ENCODE measurements at places on chromosomes 6 and 20.

GRCh38 chr6:88566746-88567534, 396.5 kb downstream of the RNGTT start:
- DNase-seq: no peak

DNA sequence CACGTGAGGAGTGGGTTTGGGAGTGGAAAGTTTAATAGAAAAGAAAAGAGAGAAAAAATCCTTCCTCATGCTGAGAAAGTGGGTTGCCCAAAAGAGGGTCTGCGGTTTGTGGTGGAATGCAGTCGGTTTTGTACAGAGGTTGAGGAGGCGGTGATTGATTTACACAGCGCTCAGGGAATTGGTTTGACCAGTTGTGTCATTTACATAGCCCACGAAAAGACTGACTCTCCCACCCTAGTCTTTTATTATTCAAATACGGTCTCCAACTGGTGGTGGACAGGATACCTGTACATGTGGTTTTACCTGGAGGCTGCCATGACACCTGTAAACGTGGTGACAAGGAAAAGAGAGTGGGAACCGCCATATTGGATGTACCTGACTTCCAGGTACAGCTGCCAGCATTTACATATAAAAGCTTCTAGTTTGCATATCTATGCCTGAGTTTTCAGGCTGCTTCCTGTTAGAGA, 42.1 kb downstream of the HLA-DPB1 start:
- DNase-seq: no peak

GRCh38 chr6:17808609-17809008, 101.9 kb upstream of the NUP153 start:
- DNase-seq: no peak

GRCh38 chr6:161436106-161436876, 162.4 kb upstream of the AGPAT4 start:
- no peak for DNase-seq

- DNase-seq: no peak
These were observed 26.1 kb upstream of the TBC1D7 start for GRCh38 chr6:13354331-13355042.

- DNase-seq: no peak
These were observed 163.5 kb downstream of the PRL start for GRCh38 chr6:22133357-22133756.

DNA sequence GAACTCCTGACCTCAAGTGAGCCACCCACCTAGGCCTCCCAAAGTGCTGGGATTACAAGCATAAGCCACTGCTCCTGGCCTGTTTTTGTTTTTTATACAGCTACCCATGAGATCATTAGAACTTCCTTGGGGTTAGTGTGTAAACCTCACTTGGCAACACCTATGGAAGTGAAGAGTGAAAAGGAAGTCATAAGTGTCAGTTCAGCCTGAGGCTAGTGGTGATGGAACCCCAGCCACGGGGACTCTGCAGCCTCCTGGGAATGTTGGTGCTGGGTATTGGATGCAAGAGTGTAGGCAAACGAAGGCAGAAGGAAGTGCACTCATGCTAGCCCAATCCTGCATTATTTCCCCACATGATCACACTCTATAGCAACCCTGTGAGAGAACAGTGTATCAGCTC, 33.6 kb upstream of the FUCA2 start:
- no peak for DNase-seq

DNA sequence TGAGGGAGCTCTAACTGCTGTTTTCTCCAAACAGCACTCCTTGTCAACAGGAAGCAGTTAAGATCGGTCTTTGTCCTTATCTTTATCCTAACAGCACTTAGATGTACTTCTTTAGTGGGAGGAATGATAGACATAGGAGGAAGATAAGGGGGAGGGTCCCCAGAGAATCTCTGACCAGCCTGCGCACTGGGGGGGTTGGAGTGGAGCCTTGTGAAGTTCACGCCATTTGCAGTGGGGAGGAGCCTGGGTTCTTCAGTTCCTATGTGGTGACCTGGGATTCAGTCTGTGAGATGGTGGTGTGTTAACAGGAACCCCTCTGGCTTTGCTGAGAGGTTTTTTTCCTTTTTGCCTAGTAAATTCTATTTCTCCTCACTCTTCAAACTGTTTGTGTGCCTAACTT, 18.1 kb upstream of the ASCC3 start:
- DNase-seq: no peak

DNA sequence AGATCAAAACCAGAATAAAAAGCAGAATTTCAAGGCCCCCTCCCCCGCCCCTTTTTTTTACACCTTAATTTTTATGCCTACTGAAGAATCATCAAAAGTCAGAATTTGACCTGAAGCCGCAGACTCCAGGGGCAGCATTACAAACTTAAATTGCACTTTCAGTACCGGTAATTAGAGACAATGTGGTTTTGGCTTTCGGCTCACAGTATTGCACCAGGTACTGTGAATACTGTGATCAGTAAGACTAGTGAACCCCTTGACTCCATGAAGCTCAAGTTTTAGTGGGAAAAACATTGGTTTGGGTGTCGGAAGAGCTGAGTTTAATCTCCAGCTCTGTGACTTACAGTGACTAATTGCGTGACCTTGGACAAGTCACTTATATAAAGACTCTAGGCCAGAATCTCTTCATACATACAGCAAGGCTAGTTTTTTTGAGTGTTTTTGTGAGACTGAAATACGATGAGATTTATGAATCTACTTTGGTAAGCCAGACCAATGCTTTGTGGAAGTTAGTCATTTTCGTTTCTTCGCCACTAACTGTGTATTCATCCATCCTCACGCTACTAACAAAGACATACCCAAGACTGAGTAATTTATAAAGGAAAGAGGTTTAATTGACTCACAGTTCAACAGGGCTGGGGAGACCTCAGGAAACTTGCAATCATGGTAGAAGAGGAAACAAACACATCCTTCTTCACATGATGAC, 114.7 kb downstream of the SASH1 start:
- DNase-seq: no peak

- no peak for DNase-seq
These were observed 12.8 kb upstream of the SSR1 start for GRCh38 chr6:7325750-7326149.

GRCh38 chr6:108563292-108563691, 2.6 kb downstream of the FOXO3 start:
- no peak for DNase-seq

DNA sequence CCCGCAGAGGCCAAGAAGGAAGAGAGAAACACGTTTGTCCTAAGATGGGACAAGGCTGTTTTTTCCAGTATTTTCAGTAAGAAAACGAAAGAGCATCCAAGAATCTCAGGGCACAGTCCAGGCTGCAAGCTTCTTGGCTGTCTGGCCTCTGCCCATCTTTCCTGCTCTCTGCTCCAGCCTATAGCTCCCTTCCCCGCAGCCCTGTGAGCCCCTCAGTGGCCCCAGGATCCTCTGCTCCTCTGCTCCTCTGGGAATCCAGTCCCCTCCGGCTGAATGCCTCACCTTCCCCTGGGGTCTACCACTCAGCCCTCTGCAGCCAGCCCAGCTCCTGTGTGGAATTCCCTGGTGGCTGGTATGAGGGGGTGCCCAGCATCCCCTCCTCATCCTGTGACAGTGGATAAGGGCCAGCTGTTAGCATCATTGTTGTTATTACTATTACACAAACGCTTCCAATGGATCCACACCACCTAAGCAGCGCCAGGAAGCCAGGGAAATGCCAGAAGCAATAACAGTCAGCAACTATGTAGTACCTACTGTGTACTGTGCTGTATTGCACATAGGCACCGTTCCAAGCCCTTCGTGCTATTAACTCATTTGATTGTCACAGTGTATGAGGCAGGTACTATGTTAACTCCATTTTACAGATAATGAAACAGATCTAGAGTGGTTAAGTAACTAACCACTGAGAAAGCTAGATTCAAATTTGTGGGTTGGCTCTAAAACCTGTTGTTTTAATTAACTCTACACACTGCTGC, 60.3 kb upstream of the PTPN1 start:
- DNase-seq: no peak

DNA sequence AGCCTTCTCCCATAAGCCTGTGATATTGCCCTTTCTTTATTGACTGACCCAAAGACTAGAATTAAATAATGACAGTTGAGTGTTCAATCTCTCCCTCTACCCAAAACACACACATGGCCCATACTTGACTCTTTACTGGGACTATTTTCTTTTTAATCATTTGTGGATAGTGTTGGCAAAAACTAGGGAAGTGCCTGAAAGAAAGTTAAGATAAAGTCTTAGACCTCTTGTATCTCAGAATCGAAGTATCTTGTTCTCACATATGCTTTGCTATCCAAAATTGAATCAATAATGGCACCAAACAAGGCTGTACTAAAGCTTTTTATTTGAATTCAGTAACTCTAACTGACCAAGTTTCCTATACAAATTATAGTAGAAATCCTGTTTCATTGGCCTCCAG, 19.0 kb downstream of the TMEM244 start:
- DNase-seq: no peak

GRCh38 chr20:38192323-38192885, 27.3 kb upstream of the TGM2 start:
- no peak for DNase-seq

DNA sequence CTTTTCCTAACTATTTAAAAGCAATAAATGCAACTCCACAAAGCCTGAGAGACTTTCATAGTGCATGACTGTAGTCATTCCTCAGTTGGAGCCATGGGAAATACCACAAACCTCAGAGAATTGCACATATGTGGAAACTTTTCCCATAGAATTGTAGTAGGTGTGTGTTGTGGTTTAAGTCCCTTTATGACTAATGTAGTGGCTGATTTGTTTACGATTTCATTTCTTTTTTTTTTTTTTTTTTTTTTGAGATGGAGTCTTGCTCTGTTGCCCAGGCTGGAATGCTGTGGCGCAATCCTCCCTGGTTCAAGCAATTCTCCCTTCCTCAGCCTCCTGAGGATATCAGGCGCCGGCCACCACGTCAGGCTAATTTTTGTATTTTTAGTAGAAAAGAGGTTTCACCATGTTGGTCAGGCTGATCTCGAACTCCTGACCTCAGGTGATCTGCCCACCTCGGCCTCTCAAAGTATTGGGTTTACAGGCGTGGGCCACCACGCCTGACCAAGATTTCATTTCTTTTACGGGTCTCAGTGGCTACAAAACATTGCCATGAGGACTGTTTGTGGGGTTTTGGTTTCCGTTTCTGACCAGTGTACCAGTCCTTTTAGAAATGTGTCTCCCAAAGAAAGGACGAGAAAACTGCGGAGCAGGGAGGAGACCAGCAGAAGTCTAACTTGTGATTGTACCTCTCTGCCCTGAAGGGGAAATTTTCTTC, 212.1 kb upstream of the MARCKS start:
- DNase-seq: no peak

- DNase-seq: no peak
These were observed 17.6 kb downstream of the IL22RA2 start for GRCh38 chr6:137155830-137156229.

DNA sequence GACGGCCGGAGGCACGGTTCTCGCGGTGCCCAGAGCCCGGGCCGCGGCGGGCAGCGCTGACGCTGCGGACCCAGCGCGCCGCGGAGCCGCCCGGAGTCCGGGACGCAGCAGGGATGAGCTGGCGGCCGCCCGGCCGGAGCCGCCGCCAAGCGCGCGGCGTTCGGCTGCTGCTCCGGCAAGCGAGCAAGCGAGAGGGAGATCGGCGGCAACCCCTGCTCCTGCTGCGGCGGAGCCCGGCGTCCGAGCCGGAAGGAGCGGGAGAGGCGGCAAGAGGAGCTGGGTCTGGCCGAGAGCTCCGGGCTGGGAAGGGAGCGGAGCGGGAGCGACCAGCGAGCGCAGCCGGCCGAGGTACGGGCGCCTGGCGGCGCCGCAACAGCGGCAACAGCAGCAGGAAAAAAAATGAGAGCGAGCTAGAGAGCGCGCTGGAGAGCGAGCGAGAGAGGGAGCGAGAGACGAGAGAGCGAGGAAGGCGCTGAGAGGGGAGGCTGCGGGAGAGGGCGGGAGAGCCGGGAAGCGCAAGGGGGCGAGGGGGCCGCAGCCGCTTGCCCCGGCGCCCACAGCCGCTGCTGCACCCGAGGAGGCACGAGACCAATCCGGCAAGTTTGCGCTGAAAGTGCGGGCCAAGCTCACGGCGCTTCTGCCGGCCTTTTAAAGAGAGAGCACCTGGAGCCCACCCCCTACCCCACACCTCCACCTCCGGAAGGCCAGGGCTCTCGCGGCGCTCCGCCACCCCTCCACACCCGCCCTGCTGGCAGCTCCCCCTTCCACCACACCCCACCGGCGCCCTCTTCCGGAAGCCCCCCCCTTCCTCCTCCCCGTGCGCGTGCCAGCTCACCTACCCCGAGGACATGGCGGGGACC, 496 bp downstream of the GRM4 start:
- no peak for DNase-seq

- DNase-seq: no peak
These were observed 160.7 kb upstream of the MAN1A1 start for GRCh38 chr6:119510246-119510645.

DNA sequence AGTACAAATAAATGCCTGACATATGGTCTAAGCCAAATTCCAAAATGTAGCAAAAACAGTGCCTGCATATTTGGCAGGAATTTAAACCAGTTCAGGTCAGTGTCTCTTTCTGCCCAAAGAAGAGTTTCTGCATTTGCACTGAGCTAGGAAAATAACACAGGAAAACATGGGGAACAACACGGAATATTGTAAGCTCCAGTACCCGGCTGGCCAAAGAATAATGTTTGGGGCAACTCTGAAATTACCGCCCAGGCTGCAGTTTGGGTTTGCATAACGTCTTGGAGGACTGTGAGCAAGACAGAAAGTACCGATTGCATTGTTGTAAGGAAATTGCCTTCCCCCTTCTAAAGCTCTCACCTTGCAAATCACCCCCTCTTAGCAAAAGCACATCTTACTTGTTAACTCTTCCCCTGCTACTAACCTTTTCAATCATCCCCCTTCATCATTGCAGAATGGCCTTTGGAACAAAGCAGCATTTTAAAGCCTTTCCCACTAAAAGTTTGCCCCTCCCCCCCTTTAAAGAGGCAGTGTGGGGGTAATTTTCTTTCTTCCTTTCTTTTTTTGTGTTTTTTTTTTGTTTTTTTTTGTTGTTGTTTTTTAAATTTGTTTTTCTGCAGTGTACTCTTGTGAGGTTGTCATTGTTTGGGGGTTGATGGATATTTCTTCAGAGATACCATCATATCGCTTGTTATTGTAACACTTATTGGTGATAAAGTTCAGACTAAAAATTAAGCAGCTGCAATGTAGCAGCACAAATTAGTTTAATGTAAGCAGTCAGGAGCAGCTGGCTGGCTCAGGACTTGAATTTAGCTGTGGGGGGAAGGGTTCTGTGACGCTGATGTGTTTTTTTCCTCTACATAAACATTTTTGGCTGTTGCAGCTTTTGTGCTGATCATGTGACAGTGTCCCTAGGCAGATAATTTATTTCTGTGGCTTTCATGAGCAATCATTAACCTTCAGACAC, 100.0 kb upstream of the CITED2 start:
- DNase-seq: no peak

- DNase-seq: no peak
These were observed 104.9 kb downstream of the GJA10 start for GRCh38 chr6:89999154-89999553.

GRCh38 chr6:152206072-152206818, 398.8 kb downstream of the ESR1 start:
- peak; percentile 23 for DNase-seq

All from amygdala (tissue), 56 donors.